Midbrain (tissue), 1 donor: ENCODE measurements at places on chromosomes 6 and 20.

DNA sequence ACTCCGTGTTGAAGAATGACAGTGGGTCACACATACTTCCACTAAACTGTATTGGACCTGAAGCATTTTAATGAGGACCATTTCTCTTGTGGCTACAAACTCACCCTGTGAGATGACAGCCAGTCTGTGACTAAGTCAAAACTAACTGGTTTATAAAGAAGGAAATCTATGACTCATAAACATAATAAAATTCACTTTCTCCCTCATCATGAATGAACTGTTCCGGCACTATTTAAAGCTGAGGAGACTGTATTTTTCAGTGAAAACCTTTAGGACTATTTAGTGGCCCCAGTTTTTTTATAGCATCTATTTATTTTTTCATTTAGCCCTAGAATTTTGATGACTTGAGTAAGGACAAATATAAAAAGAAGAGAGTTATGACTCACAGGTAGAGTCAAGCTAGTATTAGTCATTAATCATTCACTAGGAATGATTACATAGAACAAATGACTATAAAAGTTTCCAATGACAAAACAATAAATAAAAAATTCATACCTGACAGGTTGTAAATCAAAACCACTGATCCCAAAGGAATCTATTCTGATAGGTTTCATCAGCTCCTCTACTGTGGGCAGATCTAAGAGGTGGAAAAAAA, 34.2 kb downstream of the CEP162 start:
- no peak for DNase-seq

- no peak for DNase-seq
Observed at GRCh38 chr6:39476670-39477069, 154.2 kb upstream of the KCNK16 start.

DNA sequence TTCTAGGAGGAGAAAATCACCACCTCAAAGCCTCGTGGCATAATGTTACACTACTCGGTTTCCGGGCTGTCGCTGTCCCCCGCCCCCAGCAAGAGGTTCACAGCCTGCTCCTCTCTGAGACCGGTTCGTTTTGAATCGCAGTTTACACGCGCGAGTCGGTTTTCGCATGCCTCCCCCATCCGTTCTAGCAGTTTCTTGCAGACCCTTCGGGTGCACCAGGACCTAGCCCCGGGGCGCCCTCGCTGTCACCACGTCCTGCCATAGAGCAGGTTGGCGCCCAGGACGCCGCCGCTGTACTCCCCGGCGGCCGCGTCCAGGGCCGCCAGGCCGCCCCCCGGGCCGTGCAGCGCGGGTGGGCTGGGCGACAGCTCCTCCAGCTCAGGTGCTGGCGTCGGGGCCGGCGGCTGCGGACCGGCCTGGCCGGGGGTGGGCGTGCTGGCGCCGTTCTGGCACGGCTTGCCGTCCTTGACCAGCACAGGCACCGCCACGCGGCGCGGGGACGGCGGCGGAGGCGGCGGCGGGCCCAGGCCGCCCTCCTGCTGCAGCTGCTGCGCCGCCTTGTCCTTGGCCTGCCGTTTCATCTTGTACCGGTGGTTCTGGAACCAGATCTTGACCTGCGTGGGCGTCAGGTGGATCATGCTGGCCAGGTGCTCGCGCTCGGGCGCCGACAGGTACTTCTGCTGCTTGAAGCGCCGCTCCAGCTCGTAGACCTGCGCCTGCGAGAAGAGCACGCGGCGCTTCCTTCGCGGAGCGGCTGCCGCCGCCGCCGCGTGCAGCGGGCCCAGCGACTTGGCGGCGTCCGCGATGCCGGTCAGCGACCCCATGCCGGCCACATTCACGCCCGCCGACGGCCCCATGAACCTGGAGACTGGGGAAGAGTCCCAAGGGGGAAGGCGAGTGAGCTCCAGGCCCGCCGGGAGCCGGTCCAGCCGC, 1.4 kb downstream of the NKX2-4 start:
- no peak for DNase-seq

DNA sequence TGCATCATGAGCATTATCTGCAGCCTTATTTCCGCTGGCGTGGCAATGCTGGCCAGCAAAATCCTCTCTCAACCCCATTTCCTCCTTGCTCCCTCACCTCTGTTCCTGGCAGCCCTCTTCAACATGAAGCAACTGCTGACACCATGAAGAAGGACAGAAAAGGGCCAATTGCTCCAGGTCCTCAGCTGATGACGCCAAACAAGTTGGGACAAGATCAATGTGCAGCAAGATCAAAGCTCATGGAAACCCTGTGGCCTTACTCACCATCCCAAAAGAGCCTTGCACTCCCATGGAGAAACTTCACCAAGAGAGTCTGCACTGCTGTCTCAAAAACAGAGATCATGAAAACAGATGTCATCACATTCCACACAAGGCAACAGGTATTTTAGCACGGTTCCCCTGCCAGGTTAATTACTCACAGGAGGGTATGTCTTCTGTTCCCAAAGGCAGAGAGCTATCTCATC, 7.4 kb downstream of the GFOD1 start:
- DNase-seq: no peak

- DNase-seq: no peak
Observed at GRCh38 chr20:39568109-39568508, 606.0 kb downstream of the DHX35 start.

GRCh38 chr20:39206899-39207564, 244.9 kb downstream of the DHX35 start:
- DNase-seq: no peak

GRCh38 chr6:12371151-12371550, 81.0 kb downstream of the EDN1 start:
- no peak for DNase-seq

GRCh38 chr6:139457476-139457875, 83.0 kb upstream of the CITED2 start:
- no peak for DNase-seq

GRCh38 chr6:40302856-40303454, 284.2 kb downstream of the LRFN2 start:
- no peak for DNase-seq

DNA sequence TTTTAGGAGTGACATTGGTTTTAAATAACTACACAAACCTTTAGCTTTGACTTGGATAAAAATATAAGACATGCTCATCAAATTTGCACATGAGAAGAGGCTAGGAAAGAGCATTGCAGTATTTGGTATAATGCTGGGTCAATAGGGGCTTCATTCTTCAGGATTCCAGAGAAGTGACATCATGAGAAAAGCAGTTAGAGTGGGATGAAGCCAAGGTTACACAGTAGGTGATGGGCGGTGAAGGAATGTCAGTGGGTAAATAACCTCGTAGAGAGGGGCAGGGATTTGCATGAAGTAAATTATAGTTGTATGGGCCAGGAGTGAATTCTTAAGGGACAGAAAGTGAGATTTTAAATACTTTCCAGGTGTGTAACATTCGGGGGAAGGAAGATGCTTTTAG, 216.2 kb downstream of the RFPL4B start:
- no peak for DNase-seq

- no peak for DNase-seq
Observed at GRCh38 chr6:113018351-113019151, 671.4 kb downstream of the RFPL4B start.

- DNase-seq: no peak
Observed at GRCh38 chr6:168416531-168416930, 24.5 kb upstream of the SMOC2 start.

DNA sequence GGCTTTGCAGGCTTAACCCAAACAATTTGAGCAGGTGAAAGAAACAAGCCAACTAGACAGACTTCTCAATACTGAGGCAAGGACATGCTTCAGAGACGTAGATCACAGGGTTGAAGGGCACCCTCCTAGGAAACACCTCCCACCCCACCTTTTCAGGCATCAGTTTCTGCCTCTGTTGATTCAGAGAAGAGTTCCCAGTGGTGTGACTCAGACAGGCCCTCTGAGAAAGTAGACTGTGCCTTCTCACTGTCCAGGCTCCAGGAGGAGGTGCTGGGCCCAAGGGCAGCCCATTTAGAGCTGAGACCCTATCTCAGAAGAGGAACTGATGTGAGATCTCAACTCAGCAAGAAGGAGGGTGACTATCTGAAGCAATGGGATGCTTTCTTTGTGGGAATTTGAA, 108.1 kb downstream of the FAM50B start:
- DNase-seq: no peak

DNA sequence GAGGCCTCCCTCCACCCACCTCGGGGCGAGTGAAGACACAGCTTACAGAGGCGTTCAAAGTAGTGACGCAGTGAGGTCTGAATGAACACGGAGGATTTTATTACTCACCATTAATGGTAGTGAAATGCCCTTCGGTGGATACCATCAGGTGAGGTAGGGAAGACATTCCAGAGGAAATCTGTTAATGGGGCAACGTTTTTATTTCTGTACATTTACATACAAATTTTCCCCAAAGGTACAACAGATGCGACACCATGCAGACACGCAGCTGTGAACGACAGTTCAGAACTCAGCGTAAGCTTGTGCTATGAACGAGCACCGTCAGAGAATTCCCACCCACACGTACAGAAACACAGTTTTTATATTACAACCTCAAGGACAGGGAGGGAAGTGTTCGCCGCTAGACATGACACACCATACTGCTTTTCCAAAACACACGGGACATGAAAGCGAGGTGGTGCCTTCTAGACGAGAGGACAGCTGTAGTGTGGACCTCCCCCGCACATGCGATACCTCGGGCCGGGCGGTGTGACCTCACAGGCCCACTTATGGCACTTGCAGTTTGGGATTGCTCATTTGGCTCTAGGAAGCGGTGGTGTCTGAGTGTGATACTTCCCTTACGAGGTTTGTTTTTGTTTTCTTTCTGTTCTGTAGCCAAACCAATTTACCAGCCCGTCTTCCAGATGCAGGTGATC, 10.7 kb downstream of the PSMG4 start:
- DNase-seq: no peak

- DNase-seq: no peak
Observed at GRCh38 chr20:53691060-53691810, 97.6 kb upstream of the ZNF217 start.

GRCh38 chr6:166245148-166245547, 63.0 kb downstream of the PRR18 start:
- no peak for DNase-seq

- no peak for DNase-seq
Observed at GRCh38 chr6:5667737-5668136, 339.0 kb downstream of the NRN1 start.

DNA sequence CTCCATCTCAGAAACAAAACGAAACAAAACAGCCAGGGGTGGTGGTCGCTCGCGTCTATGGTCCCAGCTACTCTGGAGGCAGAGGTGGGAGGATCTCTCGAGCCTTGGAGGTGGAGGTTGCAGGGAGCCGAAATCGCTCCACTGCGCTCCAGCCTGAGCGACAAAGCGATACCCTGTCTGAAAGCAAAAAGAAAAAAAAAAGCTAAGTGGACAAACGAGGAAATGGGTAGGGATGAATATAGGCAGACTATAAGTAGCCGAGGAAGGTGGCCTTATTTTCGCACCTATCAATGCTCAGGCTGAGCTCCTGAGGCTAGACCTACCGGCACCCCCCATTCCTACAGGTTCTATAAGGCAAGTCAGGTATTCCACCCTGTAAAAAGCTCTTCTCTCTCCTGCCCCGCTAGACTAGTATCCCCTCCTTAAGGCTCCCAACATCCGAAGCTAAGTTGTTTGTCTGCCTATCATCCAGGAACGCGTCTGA, 650 bp upstream of the CASP8AP2 start:
- no peak for DNase-seq

- DNase-seq: no peak
Observed at GRCh38 chr6:273551-274058, 18.7 kb upstream of the DUSP22 start.

DNA sequence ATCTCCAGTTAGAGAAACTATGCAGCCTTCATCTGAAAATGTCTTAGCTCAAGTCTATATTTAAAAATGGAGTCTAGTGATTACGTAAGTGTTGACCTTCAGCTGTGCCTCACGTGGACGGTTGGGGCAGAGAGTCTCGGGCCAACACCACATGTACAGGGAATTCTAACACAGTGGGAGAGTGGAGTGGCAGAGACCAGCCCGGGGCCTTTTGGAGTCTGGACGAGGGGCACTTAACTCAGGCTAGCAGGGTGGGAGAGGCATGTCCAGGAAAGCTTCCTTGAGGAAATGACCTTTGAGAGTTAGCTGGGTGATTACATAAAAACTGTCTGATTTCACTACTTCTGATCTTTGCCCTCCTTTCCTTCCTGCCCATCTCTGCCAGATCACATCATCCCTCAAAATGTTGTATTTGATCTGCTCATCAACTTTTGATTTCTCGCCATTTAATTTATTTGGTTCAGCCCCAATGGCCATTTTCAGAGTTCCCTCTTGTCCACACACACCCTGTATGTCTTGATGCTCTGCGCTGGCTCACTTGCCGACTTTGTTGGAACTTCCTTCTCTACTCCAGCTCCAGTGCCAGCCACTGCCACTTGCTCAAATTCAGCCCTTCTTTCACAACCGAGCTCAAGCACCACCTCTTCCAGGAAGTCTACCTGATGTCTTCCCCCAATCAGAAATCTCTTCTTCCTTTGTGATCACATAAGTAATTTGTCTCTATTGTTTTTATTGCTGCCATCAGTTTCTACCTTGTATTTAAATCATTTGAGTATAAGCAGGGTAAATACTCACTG, 2.6 kb downstream of the ARMC2 start:
- no peak for DNase-seq
